ENCODE measurements at places on chromosomes 4 and X.
A peak's percentile ranks its signal among the peaks of the same experiment; 100 is the strongest.

DNA sequence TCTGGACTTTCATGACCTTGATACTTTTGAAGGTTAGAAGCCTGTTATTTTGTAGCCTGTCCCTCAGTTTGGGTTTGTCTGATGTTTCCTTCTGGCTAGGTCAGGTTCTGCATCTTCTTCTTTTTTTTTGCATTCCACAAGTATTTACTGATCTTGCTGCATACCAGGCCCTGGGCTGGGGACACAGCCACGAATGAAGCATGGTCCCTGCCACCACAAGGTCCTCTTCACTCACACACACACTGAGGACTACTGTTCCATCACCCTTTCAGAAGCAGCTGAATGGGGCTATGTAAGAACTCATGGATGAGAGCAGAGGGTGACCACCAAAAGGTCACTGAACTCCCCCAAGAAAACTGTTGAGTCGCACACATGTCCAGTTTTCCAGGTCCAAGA lies 39.2 kb downstream of the USP11 start:
- DNase-seq = no peak

- no peak for DNase-seq
These were observed 168.9 kb downstream of the DCLK2 start for GRCh38 chr4:150247184-150247583.

DNA sequence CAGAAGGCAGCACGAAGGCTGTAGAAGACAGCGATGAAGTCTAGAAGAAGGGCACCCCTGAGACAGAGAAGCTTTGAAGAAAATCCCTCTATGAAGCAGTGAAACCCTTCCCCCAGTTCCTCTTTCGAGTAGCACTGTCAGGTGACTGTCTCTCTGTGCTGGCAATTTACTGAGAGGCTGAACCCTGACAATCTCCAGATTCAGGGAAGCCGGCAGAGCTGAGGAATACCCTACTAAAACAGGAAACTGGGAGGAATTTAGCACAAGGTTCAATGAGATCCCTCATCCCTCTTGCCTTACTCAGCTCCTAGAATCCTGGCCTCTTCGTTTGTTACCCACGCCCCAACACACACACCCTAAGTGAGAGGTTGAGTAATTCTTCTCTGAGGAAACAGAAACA lies 239.7 kb upstream of the NOCT start:
- DNase-seq = peak; percentile 3

GRCh38 chr4:18185491-18185890 lies 163.9 kb upstream of the LCORL start:
- DNase-seq = no peak

GRCh38 chr4:93018243-93018642 lies 714.5 kb downstream of the GRID2 start:
- peak; percentile 5 for DNase-seq

GRCh38 chr4:96839441-96839840 lies 999.5 kb downstream of the PDHA2 start:
- no peak for DNase-seq

DNA sequence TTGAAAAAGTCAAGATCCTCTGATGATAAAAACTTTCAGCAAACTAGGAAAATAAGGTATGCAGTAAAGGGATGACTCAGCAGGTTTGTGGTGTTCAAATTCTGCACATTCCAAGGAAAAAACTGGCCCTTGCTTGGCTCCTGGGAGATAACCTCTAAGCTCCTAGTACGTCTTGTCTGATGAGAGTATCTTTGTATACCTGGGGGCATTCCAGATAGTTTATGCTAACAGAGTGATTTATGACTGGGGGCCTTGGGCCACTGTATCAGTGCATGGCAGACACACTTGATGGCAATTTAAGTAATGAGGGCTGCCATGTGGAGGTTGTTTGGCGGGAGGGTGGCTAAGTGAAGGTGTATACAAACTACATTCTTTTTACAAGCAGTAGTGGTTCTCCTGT lies 56.9 kb downstream of the NSG1 start:
- DNase-seq = peak; percentile 81

GRCh38 chrX:124938715-124939114 lies 381.0 kb upstream of the TEX13C start:
- no peak for DNase-seq

- DNase-seq = no peak
These were observed 307.5 kb upstream of the SLIT2 start for GRCh38 chr4:19944251-19944650.

GRCh38 chrX:45711231-45711630 lies 510.6 kb upstream of the DIPK2B start:
- peak; percentile 52 for DNase-seq

GRCh38 chrX:154008521-154008920 lies 11.2 kb downstream of the IRAK1 start:
- no peak for DNase-seq

DNA sequence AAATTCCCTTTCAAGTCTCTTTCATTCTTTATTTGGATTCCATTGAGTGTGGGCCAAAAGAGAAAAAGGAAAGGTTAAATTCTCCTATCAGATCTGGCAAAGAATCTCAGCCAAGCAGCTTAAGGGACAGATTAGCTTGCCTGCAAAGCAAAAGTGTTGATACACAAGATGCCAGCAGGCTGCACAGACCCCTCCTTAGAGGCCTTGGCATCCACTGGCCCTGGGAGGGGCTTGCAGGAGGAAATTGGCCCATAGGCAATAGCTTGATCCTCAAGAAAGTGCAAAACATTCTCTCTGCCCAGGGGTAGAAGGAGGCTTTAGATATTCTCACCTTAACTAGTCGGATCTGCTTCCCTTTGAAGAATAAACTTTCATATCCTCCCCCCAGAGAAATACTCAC lies 300.4 kb upstream of the CPEB2 start:
- DNase-seq = no peak

GRCh38 chrX:7198499-7198898 lies 50.5 kb upstream of the PUDP start:
- peak; percentile 10 for DNase-seq

DNA sequence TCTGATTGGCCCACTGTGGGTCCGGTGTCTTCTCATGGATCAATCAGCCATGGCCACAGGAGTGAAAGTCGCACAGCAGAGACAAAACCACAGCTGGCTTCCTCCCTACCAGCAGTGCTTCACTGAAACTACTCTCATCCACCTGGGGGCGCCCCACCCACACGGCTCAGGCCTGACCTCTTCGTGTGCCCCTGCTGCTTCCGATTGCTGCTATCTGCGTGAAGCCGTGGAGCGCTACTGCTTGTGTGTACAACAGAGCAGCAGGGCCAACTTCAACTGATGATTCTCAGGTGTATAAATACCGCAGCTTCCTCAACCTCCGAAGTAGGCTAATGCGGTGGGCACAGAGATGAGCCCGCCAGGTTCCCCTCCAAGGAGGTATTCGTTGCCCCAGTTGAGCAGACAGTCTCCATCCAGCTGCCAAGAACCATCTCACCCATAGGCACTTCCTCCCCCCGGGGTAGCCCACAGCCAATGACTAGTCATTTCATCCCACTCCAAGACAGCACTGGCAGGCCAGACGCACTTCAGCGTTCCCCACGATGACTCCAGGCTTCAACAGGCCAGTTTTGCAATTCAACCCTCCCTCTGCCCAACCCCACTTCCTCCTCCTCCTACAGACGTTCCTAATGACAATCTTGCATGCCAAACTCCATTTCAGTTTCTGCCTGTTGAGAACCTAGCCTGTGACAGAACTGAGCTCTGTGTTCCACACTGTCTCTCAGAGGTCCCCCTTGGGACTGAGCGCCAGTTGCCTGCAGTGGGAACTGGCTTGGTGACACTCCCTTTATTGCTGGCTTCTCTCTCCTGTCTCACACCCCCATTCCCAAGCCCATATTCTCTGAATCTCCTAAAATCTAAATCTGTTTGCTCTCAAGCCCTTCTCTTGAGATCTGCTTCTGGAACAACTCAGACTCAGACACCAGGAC lies 41.3 kb upstream of the ATP6AP2 start:
- DNase-seq = peak; percentile 66

- no peak for DNase-seq
These were observed 23.0 kb upstream of the UBA6 start for GRCh38 chr4:67723949-67724348.

DNA sequence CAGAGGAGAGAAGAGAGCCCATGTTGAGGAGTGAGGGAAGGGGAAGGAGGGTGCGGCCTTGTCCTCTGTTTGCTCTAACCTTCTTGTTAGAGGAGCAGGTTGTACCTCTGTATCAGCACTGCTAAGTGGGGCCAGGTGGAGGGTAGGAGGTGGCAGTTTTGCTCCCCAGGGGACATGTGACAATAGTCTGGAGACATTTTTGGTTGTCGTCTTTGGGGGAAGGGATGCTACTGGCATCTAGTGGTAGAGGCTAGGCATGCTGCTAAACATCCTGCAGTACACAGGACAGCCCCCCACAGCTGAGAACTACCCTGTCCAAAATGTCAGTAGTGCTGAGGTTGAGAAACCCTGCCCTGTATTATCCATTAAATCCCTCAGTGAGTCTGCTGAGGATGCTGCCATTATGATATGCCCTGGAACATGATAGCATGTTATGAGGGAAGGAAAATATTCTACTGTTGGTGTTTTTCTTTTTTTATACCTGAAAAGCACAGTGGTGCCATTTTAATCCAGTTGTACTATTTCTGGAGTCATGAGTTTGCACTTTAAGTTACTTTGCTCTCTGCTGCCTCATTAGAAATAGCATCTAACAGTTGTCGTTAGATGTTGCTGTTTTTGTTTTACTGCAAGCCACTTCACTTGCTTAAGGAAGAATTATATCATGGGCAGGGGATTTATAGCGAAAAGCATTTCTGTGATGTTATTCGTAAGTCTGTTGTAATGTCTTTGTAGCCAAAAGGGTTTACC lies 90.6 kb downstream of the LRP2BP start:
- no peak for DNase-seq

Data from iris pigment epithelial cell (primary cell).